ENCODE measurements at places on chromosomes 11 and 22. TPM values are rescaled to one million over a fixed set of nuclear protein-coding genes. Genes with fewer than 3 reads are reported as not detected.

GRCh38 chr11:33630936-33631748, 69.5 kb downstream of the C11orf91 start:
- H3K27ac ChIP-seq, result no peak overlapping the region
- no peaks in the 10 kb centered on the region for H3K4me1 ChIP-seq
- no peaks in the 10 kb centered on the region for H3K27me3 ChIP-seq
- no peaks in the 10 kb centered on the region for H3K36me3 ChIP-seq
- no peak for DNase-seq

GRCh38 chr11:14065141-14065540, 102.6 kb downstream of the SPON1 start:
- H3K4me3 ChIP-seq, result no peak overlapping the region
- H3K27ac ChIP-seq, result no peak overlapping the region
- DNase-seq, result no peak

GRCh38 chr11:65205602-65205967, 23.9 kb downstream of the CAPN1 start:
- H3K4me1 ChIP-seq, result no peaks in the 10 kb centered on the region
- H3K27me3 ChIP-seq, result no peaks in the 10 kb centered on the region
- H3K4me3 ChIP-seq, result no peak overlapping the region
- H3K36me3 ChIP-seq, result no peaks in the 10 kb centered on the region

DNA sequence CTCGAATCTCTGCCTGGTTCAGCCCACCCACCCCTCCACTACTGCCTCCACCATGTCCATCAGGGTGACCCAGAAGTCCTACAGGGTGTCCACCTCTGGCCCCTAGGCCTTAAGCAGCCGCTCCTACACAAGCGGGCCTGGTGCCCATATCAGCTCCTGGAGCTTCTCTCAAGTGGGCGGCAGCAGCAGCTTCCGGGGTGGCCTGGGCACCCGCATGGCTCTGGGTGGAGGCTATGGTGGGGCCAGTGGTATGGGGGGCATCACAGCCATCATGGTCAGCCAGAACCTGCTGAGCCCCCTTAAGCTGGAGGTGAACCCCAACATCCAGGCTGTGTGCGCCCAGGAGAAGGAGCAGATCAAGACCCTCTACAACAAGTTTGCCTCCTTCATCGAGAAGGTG, 3.0 kb upstream of the SCUBE2 start:
- H3K4me1 ChIP-seq, result no peaks in the 10 kb centered on the region
- no peak for DNase-seq
- H3K27me3 ChIP-seq, result peaks cover 3% of the 10 kb centered on the region
- no peaks in the 10 kb centered on the region for H3K36me3 ChIP-seq

GPR83 gene
- total RNA-seq, result 0.28 TPM

POTEH gene
- total RNA-seq, result not detected

MIAT gene
- 0.51 TPM for total RNA-seq

CASP5 gene
- total RNA-seq, result not detected

DNA sequence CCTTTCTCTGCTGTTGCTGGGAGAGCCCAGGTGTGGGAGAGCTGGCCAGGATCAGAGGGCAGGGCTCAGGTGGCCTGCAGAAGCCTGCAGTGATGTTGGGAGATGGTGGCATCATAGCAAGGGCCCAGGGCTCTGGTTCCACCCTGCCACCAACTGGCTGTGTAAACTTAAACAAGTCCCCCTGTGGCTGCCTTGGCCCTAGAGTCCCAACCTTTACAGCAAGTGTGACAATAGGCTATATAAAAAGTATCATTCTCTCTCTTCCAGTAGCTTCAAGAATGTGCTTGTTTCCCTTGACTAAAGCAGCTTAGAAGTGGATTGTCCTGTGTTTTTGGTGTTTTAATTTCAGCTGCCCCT, 201.8 kb upstream of the E2F8 start:
- H3K27ac ChIP-seq, result no peak overlapping the region
- H3K4me1 ChIP-seq, result no peaks in the 10 kb centered on the region
- no peak for DNase-seq

DNA sequence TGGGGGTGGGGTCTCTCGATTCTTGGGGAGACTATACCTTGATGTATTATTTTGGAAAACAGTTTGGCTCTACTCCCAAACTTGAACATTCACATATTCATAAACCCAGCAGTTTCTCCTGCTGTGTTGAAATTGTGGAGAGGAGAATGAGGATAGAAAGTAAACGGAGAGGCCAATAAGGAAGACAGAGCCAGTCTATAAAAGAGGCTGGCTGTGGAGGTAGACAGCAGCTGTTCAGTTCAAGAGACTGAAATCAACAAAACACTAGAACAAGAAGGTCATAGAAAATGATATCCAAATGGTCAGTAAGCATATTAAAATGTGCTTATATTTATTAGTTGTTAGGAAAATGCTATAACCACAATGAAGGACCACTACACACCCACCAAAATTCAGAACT, 1.9 kb upstream of the MOGAT2 start:
- no peak overlapping the region for H3K4me3 ChIP-seq
- no peaks in the 10 kb centered on the region for H3K27me3 ChIP-seq
- no peak overlapping the region for H3K27ac ChIP-seq

- no peak overlapping the region for H3K4me3 ChIP-seq
- H3K27me3 ChIP-seq, result no peaks in the 10 kb centered on the region
- DNase-seq, result no peak
- peak overlapping the region; percentile 30 for H3K27ac ChIP-seq
- no peaks in the 10 kb centered on the region for H3K36me3 ChIP-seq
Observed at GRCh38 chr11:128823753-128824152, 43.3 kb downstream of the KCNJ1 start.

SYCE3 gene
- total RNA-seq, result not detected

- H3K36me3 ChIP-seq, result no peaks in the 10 kb centered on the region
- no peak for DNase-seq
- H3K4me1 ChIP-seq, result no peaks in the 10 kb centered on the region
- no peaks in the 10 kb centered on the region for H3K27me3 ChIP-seq
- no peak overlapping the region for H3K27ac ChIP-seq
Observed at GRCh38 chr22:44383652-44384562, 71.2 kb upstream of the SHISAL1 start.

MS4A15 gene
- total RNA-seq, result not detected

- no peak for DNase-seq
- no peaks in the 10 kb centered on the region for H3K36me3 ChIP-seq
- H3K27ac ChIP-seq, result no peak overlapping the region
- H3K27me3 ChIP-seq, result no peaks in the 10 kb centered on the region
Observed at GRCh38 chr22:48318575-48319320, 1508.9 kb downstream of the BRD1 start.

GRCh38 chr22:43381693-43382092, 30.1 kb upstream of the MPPED1 start:
- no peak for DNase-seq
- H3K4me3 ChIP-seq, result no peak overlapping the region
- no peak overlapping the region for H3K27ac ChIP-seq
- H3K4me1 ChIP-seq, result no peaks in the 10 kb centered on the region

- no peaks in the 10 kb centered on the region for H3K4me1 ChIP-seq
- H3K4me3 ChIP-seq, result no peak overlapping the region
- H3K36me3 ChIP-seq, result no peaks in the 10 kb centered on the region
- DNase-seq, result no peak
Observed at GRCh38 chr22:25377699-25378098, 158.3 kb downstream of the CRYBB2 start.

ZNF214 gene
- 5.6 TPM for total RNA-seq

- no peak for DNase-seq
- no peaks in the 10 kb centered on the region for H3K36me3 ChIP-seq
- H3K27me3 ChIP-seq, result no peaks in the 10 kb centered on the region
- no peak overlapping the region for H3K4me3 ChIP-seq
Observed at GRCh38 chr22:44505796-44506354, 7.8 kb upstream of the RTL6 start.

DNA sequence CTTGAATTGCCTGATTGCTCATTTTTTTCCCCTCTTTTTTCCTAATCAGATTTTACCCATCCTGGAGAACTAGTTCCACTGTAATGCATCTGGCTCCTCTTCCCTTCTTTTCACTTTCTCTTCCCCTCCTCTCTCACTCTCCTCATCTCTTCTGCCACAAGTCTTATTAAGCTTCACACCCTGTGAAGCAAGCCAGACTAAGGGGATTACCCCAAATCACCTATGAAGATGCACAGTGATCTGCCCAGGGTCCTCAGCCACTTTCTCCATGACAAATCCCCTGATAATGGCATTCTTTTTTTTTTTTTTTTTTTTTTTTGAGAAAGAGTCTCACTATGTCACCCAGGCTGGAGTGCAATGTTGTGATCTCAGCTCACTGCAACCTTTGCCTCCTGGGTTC, 11.2 kb downstream of the UBASH3B start:
- no peak for DNase-seq
- no peaks in the 10 kb centered on the region for H3K36me3 ChIP-seq
- no peak overlapping the region for H3K4me3 ChIP-seq
- H3K27me3 ChIP-seq, result no peaks in the 10 kb centered on the region

GRCh38 chr11:101336155-101336554, 206.5 kb upstream of the PGR start:
- no peaks in the 10 kb centered on the region for H3K27me3 ChIP-seq
- H3K4me1 ChIP-seq, result no peaks in the 10 kb centered on the region
- DNase-seq, result no peak

GRCh38 chr11:76279038-76279437, 72.7 kb upstream of the WNT11 start:
- DNase-seq, result no peak
- no peaks in the 10 kb centered on the region for H3K27me3 ChIP-seq
- no peak overlapping the region for H3K4me3 ChIP-seq
- no peaks in the 10 kb centered on the region for H3K36me3 ChIP-seq

DNA sequence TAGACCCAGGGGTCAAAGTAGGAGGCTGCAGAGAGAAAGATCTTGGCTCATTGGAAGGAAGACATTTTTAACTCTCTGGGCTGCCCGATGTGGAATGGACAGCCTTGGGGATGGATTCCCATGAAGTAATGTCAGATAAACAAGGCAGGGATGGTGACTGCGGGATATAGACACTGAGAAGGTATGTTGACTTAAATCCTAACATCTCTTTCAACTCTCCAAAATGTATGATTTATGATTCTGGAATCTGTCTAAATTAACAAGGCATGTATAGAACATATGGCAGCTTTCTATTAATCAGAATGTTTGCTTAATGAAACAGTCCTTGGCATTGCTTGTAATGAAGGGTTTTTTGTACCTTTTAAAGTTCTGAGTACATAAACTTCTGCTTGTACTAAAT, 56.1 kb upstream of the VSTM5 start:
- no peaks in the 10 kb centered on the region for H3K4me1 ChIP-seq
- H3K36me3 ChIP-seq, result no peaks in the 10 kb centered on the region
- no peak for DNase-seq
- no peak overlapping the region for H3K27ac ChIP-seq

- no peaks in the 10 kb centered on the region for H3K27me3 ChIP-seq
- H3K27ac ChIP-seq, result no peak overlapping the region
- no peaks in the 10 kb centered on the region for H3K4me1 ChIP-seq
- no peak for DNase-seq
- no peaks in the 10 kb centered on the region for H3K36me3 ChIP-seq
Observed at GRCh38 chr11:120512739-120513435, 1.3 kb downstream of the GRIK4 start.

DNA sequence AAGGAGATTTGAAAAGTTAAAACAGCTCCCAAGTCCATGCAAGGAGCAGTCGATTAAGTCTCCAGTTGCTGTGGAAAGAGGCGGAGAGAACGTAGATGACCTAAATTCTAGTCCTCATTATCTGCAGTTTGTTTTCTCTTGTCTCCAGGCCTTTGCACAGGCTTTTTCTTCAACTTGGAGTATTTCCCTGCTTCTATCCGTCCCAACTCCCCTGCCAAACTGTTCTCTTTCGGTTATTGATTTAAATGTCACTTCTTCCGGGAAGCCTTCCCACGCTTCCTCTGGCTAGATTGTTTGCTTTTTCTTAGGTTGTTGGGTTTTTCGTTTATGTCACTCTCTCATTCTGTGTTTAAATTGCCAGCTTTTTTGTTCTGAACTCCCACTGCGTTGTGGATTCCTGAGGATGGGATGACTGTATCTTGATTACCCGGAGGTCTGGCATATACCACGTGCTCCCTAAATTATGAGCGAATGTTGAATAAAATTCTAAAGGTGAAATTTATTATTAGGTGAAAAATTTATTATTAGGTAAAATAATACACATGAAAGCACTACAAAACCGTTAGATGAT, 463 bp downstream of the TMEM126B start:
- no peak for DNase-seq
- no peaks in the 10 kb centered on the region for H3K4me1 ChIP-seq
- no peaks in the 10 kb centered on the region for H3K36me3 ChIP-seq
- peak overlapping the region; percentile 69 for H3K4me3 ChIP-seq

Measured in uterus (tissue), 4 donors.